ENCODE measurements at places on chromosomes 11 and 22.

DNA sequence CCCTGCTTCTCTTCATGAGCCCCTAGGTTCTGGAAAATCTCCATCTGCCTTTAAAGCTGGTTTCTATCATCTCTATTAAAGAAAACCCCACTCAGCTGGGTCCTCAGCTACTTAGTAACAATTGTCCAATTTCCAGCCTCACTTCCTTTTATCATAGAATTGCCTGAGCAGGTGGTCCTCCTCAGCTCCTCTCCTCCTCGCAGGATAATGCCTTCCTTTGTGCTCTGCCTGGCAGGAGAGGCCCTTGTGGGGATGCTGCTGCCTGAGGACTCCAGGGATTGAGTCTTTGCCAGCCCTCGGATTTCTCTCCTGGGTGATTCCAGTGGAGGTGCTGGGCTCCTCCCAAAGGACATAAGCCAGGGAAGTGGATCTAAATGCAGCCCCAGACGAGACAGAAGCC lies 448.3 kb downstream of the INSC start:
- no peak for DNase-seq

- DNase-seq = no peak
Observed at GRCh38 chr11:124310721-124311120, 3.0 kb downstream of the OR8D1 start.

DNA sequence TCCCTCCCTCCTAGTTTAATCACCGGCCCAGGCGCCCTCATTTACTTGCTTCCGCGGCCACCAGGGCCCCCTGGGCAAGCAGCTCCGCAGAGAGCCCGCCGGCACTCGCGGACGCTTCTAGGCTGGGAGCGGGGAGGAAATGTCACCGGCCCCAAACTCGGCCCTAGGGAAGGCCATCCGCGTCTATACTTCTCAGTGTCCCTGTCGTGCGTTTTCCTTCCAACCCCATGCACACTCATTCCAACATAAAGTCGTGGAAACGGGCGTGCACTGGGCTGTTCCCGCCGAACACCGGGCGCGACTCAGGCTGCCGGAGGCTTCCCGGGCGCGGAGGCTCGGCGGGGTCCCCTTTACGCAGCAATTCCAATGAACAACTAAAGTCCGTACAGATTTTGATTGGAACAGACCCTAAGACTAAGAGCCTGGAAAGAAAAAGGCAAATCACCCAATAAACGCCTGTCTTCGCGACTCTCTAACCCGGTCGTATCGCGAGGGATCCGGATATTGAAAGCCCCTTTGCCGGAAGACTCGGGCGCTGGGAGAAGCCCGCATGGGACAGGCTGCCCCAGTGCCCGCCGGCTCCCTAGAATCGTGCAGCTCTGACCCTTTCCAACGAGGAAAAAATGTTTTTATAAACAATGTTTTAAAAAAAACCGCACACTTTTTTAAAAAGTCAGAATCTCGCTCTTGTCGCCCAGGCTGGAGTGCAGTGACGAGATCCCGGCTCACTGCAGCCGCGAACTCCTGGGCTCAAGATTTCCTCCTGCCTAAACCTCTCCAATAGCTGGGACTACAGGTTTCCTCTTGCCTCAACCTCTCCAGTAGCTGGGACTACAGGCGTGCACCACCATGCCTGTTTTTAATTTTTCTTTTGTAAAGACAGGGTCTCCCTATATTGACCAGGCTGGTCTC lies 1.3 kb upstream of the BARX2 start:
- DNase-seq = no peak

DNA sequence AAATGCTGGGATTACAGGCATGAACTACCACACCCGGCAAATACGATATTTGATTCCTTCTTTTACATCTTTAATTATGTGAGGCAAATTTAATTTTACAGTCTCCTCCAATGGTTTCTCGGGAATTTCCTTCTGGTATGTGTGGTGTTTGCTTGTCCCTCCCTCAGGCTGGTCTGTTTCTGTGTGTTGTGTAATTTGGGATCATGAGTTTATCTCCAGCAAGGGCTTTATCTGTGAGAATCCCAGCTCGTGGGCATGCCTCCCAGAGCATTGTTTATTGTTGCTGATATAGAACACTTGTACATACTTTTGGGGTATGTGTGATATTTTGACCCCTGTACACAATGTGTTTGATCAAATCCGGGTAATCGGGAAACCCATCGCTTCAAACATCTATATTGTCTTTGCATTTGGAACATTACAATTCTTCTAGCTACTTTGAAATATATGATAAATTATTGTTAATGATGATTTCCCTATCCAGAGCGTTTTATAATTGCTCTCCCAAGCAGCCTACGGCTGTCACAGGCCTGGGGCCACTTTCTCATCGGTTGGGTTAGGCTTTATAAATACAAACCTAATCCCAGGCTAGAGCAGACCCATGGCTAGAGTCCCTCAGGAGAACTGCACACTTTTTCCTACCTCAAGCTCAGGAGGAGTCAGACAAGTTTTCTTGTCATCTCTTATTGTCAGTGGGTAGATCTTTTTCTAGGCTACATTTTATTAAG lies 15.0 kb upstream of the PRR5 start:
- no peak for DNase-seq

- no peak for DNase-seq
Observed at GRCh38 chr11:110407315-110407714, 22.4 kb upstream of the FDX1 start.

GRCh38 chr11:84812471-84812969 lies 814.6 kb downstream of the DLG2 start:
- DNase-seq = no peak

- no peak for DNase-seq
Observed at GRCh38 chr11:116232364-116232828, 540.4 kb downstream of the BUD13 start.

GRCh38 chr11:2846056-2846455 lies 39.5 kb downstream of the CDKN1C start:
- DNase-seq = no peak

DNA sequence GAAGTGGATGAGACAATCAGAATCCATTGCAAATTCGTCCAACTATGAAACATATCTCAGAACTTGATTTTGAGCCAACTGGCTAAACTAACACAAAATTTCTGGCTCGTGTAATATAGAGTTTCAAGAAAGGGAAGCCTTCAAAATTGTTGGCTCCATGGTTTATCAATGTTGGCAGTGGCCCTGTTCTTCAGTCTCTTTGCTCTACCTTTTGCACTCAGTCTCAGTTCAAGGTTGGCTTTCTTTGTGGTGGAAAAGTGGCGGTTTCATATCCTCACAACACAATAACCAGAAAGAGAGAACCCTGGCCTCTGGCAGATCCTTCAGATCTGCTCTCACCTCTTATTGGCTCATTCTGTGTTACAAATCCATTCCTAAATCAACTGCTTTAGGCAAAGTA lies 473.8 kb upstream of the API5 start:
- DNase-seq = no peak

DNA sequence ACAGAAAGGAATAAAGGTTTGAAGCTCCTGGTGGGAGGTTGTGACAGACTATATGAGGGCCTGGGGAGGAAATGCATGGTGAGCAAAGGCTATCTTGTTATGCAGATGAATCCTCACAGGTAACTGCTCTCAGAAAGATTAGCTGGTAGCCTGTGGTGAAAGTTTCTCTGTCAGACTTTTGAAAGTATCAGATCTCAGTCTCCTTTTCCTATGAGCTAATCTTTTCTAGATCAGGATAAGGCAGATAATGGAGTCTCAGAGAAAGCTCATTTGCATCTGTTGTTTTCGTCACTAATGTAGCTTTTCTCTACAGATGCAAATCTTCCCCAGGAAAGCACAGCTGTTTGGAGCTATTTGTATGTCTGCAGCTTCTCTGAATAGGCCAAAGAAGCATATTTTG lies 21.0 kb upstream of the OR6X1 start:
- no peak for DNase-seq

DNA sequence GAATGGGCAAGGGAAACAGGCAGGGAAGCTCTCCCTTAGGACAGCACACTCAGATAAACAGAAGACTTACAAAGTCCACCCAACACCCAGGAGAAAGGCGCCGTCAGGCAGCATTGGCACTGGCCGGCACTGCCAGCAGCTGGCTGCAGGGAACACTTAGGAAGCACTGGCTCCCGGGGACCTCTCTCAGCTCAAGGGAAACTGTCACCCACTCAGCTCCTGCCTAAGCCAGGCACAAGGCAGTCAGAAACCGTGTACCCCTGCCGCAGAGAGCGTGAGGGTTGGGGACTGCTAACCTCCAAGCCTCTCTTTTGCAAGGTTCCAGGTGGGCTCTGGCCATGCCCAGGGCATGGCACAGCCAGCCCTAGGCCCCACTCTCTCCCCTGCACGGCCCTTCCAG lies 64.7 kb downstream of the DGCR2 start:
- DNase-seq = no peak

- DNase-seq = no peak
Observed at GRCh38 chr22:49664371-49664881, 163.2 kb downstream of the BRD1 start.

DNA sequence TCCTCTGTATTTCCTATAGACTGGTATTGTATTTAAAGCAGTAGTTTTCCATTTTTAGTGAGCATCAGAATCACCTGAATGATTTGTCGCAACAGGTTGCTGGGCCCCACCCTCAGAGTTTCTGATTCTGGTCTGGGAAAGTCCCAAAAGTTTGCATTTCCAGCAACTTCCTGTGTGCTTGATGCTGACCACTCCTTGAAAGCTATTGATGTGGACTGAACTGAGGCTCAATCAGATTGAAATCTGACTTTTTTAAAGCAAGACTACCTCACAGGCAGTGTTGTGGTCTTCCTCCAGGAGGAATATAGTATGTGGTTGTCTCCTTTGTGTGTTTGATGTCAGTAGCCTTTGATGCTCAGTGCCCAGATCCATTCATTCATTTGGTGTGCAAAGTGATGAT lies 17.2 kb upstream of the MPZL2 start:
- no peak for DNase-seq

- DNase-seq = no peak
Observed at GRCh38 chr11:129929721-129930120, 34.3 kb upstream of the NFRKB start.

GRCh38 chr22:44118645-44119315 lies 61.9 kb upstream of the PARVG start:
- DNase-seq = no peak

DNA sequence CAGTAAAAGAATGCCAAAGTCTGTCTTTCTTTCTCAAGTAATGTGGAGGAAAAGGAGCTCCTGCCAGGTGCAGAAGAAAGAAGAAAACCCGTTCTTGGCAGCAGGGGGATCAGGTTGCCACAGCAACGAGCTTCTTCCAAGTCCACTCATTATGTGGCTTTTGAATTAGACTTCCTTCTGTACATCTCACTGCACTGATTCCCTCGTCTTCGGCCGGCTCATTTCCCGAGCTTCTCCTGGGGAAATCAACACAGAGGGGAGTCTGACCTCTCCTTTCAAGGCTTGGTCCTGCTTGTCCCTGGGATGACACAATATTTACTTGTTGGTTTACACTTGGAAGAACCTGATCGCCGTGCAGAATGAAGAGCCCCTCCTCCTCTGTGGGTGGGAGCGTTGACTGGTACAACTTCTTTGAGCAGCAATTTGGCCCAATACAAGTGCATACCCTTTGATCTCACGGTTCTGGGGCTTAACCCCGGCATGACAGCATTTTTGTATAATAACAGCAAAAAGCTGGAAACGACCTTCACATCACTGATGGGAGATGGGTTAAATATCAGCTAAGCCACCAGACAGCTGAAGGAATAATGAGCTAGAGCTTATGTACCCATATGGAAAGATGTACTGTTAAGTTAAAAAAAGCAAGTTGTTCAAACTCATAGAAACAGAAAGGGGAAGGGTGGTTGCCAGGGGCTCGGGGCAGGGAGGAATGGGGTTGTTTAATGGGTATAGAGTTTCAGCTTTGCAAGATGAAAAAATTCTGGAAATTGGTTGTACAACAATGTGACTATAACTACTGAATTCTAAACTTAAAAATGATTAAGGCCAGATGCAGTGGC lies 35.4 kb downstream of the MCHR1 start:
- DNase-seq = no peak

DNA sequence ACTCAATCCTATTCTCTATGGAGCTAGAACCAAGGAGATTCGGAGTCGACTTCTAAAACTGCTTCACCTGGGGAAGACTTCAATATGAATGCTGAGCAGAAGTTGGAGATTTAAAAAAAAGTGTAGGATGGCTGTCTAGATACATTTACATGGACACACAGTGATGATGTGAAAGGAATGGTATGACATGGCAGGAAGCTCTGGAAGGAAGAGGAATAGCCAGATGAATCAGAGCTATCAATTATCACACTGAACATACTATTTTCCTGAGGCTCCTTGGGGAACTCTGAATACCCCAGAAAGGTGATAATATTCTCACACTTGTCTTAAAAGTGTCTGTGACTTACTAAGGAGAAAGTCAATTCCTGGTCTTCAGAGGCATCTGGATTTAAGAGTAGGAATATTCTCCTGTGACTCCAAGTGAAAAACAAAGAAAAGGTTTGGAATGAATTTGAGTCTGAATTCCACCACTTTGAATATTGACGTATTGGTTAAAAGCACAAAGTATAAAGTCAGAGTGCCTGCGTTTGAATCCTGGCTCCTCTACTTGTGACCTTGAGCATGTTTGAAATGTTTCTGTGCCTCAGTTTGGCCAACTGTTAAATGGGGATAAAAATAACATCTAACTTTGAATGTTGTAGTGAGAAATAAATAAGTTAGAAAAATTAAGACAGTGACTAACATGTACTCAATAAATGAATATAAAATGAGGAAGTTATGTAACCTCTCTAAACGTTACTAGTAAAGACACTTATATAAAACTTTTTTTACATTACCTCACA lies 1.3 kb downstream of the OR52D1 start:
- DNase-seq = no peak

- DNase-seq = no peak
Observed at GRCh38 chr11:87255589-87255988, 217.9 kb downstream of the TMEM135 start.

- no peak for DNase-seq
Observed at GRCh38 chr11:110071197-110071596, 22.0 kb upstream of the ZC3H12C start.

DNA sequence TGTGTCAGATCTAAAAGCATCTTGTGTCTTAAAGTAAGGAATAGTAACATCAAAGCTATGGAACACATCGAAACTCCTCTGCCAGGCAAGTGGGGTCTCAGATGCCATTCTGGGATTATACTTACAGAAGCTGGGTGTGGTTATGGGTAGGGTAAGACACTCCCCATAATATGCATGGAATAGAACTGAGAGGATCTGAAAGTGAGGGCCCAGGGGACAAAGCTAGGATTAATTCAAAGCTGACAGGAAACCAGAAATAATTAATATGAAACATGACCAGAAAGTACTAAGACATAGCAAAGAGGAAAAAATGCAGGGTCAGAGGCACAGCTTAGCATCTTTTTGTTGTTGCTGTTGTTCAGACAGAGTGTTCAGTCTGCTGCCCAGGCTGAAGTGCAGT lies 40.2 kb upstream of the EED start:
- no peak for DNase-seq

DNA sequence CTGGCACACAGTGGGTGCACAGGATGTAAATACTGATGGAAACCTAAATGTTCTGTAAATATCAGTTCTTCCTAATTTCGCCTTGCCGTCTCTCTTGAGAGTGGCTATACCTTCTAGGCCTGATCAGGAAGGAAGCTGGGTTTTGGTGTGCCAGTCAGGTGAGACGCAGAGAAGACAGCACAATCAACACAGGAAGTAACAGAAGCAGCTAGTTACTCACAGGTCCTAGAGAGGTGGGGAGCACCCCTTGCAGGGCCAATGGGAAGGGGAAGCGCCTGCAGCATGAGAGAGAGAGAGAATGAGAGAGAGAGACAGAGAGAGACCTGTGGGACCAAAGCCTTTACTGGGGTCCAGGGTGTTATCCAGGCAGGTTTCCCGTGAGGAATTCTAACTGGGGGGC lies 80.8 kb downstream of the FBLN1 start:
- no peak for DNase-seq

GRCh38 chr11:46247659-46248058 lies 29.8 kb upstream of the CREB3L1 start:
- no peak for DNase-seq

Data from liver (tissue), 10 donors.